Astrocyte of the spinal cord (primary cell): ENCODE measurements at places on chromosomes 4 and X.

GRCh38 chr4:4595252-4595651, 53.4 kb upstream of the STX18 start:
- DNase-seq: no peak

- DNase-seq: no peak
Observed at GRCh38 chrX:107935664-107936433, 46.3 kb downstream of the TEX13B start.

GRCh38 chr4:81743731-81744435, 272.2 kb upstream of the RASGEF1B start:
- no peak for DNase-seq

- DNase-seq: no peak
Observed at GRCh38 chrX:19629541-19629940, 114.2 kb upstream of the MAP3K15 start.

DNA sequence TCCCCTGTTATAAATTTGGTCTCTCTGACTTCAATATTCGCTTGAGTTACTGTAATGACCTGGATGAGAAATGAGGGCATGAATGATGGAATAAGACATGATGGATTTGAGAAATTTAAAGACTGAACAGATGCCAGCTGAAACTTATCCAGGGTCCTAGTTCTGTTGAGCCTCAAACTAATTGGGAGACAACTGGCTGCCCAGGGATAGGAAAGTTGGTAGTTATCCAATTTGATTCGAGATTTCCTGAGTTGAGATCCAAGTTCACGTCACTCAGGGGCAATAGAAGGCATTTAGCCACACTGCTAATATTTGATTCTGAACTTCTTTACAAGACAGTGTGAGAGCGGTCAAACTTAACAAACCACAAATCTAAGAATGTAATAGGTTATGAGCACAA, 159.0 kb upstream of the CXCL13 start:
- DNase-seq: no peak

- no peak for DNase-seq
Observed at GRCh38 chrX:146054311-146054710, 236.7 kb downstream of the SLITRK2 start.

GRCh38 chr4:76823495-76823894, 74.4 kb downstream of the SOWAHB start:
- DNase-seq: peak; percentile 27

- no peak for DNase-seq
Observed at GRCh38 chr4:77827343-77827742, 8.2 kb upstream of the CNOT6L start.

DNA sequence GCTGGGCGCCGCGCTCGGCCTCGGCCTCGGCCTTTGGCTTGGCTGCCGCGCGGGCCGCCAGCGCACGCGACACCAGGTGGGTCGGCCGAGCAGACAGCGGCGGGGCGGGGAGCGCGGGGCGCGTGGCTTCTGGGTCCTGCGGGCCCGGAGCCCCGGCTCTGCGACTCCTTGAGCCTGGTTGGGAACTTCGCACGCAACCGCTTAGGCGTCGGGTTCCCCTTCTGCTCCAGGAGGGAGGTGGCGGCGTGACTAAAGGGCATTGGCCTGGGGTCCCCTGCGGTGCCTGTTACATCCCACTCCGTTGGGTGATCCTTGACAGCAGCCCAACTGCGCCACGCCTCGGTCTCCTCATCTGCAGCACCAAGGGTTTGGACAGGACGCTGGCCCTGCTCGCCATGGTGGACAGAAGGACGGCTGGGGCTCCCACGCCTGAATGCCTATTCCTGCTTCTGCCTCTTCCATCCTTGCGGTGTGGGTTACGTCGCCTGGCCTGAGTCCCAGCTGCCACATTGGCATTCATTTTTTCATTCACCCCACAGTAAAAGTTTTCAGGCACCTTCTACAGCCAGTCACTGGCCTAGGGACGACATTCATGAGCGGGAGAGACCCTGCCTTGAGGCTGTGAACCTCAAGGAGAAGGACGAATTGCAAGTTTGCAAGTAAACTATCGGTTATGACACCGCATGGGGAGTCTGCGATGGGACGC, 631 bp downstream of the EVC start:
- DNase-seq: peak; percentile 54

DNA sequence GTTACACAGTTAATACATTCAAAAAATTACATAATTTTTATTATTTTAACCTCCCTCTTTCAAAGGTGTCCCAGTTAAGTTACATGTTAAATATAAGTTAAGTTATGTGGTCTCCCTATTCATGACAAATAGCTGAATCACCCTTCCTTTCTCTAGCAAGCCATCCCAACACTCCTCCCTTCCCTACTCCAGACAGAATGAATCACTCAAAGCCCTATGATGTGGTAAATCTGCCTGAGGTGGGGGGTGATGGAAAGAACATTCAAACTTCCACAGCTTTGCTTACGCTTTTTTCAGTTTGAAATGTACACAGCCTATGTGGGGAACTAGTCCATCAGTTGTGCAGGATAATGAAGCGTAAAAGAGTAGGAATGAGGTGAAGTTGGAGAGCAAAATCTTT, 90.2 kb downstream of the CXCL13 start:
- DNase-seq: peak; percentile 97

DNA sequence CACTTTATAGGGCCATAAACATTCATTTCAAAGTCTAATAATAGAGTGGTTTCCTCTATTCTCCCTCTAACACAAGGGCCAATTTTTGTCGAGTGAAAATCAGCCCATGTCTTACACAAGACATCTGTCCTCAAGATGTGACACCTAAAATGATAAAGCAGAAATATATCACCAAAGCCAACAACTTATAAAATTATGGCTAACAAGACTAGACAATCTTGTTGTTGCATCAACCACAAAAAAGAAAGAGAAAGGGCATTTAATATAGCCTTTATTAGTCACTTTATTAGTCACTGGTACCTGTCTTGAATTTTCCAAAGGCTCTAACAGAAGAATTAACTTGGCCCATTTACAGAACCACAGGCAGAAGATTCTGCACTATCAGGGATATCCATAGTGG, 161.6 kb downstream of the SMIM20 start:
- DNase-seq: no peak

DNA sequence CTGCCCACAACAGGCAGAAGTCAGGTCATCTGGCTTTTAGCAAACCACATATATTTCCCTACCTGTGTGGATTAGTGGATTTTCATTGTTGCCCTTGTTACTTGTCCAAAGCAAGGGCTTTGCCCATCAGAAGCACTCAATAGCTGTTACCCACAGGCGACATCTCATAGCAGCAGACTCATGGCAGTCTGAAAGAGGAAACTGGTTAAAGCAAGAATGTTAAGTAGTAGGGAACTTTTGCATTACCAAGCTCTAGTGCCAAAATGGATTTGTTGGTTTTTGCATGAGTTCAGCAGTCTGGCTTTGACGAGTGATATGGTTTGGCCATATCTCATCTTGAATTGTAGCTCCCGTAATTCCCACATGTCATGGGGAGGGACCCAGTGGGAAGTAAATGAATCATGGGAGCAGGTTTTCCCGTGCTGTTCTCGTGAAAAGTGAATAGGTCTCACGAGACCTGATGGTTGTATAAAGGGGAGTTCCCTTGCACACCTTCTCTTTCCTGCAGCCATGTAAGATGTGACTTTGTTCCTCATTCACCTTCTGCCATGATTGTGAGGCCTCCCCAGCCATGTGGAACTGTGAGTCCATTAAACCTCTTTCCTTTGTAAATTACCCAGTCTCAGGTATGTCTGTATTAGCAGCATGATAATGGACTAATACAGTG, 107.9 kb downstream of the GPR143 start:
- no peak for DNase-seq

- DNase-seq: peak; percentile 31
Observed at GRCh38 chrX:13357925-13358324, 38.1 kb upstream of the ATXN3L start.

- peak; percentile 14 for DNase-seq
Observed at GRCh38 chr4:27921231-27921630, 1060.6 kb downstream of the STIM2 start.

- DNase-seq: no peak
Observed at GRCh38 chr4:24598025-24598424, 13.7 kb upstream of the DHX15 start.

DNA sequence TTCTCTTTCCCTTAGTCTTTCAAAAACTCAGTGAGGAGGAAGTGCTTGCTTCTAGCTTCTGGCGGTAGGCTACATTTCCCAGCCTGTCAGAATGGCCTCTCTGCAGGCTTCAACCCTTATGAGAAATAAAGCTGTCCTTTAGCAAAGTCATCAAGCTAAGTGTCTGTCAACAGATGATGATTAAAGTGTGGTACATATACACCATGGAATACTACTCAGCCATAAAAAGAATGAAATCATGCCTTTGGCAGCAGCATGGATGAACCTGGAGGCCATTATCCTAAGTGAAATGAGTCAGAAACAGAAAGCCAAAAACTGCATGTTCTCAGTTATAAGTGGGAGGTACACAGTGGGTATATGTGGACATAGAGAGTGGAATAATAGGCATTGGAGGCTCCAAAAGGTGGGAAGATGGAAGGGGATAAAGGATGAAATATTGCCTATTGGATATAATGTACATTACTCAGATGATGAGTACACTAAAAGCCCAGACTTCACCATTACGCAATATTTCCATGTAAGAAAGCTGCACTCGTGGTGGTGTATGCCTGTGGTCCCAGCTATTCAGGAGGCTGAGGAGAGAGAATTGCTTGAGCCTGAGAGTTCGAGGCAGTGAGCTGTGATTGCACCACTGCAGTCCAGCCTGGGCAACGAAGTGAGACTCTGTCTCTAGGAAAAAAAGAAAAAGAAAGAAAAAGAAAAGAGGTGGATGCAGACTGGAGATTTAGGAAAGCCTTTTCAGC, 7.9 kb downstream of the TRIM2 start:
- peak; percentile 40 for DNase-seq

- no peak for DNase-seq
Observed at GRCh38 chrX:7272346-7272745, 124.4 kb upstream of the PUDP start.

DNA sequence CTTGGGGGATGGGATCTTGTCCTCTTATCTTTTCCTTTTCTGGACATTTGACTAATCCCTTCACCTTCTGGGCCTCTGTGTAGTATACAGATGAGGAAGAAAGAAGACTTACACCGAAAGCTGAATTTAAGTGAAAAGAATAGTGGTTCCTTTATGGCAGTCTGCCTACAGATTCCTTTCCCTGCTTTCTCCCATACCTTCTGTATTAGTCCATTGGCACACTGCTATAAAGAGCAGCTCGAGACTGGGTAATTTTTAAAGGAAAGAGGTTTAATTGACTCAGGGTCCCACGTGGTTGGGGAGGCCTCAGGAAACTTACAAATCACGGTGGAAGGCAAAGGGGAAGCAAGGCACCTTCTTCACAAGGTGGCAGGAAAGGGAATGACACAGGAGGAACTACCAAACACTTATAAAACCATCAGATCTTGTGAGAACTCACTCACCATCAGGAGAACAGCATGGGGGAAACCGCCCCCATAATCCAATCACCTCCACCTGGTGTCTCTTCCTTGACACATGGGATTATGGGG, 34.0 kb upstream of the CD38 start:
- peak; percentile 22 for DNase-seq

DNA sequence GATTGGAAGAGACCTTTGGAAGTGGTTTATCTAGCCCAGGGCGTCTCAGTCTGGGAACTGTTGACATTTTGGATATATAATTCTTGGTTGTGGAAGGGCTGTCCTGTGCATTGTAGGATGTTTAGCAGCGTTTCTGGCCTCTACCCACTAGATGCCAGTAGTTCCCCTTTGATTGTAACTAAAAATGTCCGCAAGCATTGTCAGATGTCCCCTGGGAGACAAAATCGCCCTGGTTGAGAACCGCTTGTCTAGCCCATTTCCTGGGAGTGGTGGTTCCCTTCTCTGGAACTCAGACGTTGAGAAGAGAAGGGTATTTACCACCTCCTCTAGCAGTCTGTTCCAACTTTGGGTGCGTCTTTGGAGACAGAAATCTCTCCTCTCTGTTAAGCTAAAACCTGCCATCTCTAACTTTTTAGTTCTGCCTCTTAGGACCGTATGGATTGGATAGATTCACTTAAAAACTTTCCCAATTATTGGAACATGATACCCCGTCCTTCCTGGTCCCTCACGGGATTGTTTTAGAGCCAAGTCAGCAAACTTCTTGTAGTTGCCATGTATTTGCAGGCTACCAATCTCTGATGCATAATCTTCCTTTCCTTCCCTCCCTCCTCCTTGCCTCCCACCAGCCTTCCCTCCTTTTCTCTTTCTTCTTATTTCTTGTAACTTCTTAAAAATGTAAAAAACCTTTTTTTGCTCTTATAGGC, 13.9 kb downstream of the TMEM165 start:
- DNase-seq: peak; percentile 40

DNA sequence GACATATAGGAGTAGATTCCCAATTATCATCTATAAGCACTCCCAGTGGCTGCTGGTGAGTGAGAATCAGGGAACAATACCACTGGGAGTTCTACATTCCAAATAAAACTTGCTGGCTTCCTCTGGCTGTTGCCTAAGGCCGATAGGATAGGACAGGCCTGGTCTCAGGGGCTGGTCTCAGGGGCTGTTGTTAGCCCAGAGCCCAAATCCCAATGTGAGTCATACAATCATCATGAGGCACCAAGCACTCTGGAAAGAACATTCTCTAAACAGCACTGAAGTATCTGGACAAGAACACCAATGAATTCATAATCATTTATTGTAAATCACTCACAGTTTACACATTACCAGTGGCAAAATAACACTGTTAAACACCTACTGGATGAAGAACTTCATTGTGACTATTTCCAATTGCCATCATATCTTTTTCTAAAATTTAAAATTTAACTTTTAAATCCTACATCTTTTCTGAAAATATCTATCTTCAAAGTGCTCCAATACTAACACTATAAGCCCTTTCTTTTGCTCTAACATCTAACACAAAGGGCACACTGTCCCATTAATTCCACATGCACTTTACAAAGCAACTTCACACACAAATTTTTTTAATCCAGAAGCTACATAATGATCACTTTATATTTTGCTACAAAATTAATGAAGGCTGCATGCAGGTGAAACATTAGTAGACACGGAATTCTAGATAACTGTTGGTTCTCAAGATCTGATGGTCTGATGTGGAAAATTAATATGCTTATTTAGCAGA, 67.6 kb upstream of the TMEM150C start:
- DNase-seq: no peak

DNA sequence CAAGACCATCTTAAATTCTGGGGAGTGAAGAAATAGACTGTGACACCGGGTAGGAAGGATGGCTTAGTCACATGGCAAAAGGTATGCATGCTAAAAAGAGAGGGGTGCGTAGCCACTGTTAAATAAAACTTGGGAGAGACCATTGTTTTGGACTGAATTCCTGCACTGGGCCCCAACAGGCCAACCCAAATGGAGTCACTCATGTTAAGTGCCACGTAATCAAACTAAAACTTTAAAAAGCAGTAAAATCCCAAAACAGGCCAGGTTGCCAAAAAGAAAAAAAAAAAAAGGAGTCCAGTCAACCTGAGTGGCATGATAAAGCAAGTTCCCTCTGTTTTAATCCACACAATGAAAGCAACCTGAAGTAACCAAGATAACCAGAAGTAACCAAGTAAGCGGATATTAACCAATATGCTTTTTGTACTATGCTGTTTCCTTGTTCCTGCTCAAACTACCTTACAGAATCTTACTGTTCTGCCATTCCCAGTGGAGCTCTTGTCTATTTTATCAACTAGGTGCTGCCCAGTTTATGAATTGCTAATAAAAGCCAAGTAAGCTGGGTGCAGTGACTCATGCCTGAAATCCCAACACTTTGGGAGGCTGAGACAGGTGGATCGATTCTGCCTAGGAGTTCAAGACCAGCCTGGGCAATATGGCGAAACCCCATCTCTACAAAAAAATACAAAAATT, 124.6 kb upstream of the ENPP6 start:
- no peak for DNase-seq
